ENCODE measurements at places on chromosomes 1 and 21.

- no peak for DNase-seq
Observed at GRCh38 chr1:52424813-52425212, 20.4 kb downstream of the PRPF38A start.

GRCh38 chr1:218867941-218868626 is 305.6 kb upstream of the LYPLAL1 start:
- DNase-seq, result no peak

DNA sequence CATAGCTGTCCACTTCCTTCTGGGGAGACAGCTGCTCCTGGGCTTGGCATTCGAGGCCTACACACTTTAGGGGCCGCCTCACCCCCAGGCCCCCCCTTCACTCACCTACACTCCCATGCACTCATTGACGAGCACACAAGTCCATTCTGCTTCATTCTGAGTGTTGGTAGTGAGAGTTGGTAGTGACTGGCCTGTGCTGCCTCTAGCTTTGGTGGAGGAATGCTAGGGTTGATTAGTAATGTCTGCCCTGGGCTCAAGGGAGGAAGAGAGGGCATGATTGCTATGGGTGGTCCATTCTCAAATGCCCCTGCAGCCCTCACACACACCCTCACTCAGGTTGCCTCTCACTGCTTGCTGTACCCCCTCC is 30.4 kb downstream of the TRIM11 start:
- no peak for DNase-seq

GRCh38 chr1:239483391-239483790 is 97.0 kb downstream of the CHRM3 start:
- DNase-seq, result no peak

DNA sequence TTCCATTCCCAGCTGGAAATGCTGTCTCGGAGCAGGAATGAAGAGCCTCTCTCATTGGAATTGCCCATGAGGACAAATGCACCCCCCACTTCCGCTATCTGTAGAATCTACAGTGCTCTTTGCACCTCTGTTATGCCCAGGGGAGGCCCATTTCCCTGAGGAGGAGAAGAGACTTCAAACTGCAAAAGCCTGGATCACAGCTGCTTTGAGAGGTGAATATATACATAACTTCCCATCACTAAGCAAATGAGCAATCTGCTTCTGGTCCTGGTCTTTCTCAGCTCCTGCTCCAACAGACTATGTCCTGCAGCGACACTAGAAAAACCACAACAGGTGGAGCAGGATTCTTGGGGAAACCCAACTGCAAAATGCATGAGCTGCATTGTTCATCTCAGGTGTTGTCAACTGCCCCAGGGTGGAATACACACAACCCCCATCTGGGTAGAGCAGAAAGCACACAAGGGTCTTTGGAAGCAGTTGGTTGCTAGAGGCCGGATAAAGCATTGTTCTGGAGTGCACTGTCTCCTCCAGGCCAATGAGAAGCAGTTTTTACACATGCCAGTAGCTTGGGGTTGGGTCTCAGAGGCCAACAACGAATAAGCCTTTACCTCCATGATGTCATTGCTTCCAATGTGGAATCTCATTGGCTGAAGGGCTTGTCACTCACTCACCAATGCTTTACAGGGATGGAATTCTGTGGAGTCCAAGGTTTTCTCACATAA is 67.7 kb upstream of the RAB4A start:
- DNase-seq, result peak; percentile 41

DNA sequence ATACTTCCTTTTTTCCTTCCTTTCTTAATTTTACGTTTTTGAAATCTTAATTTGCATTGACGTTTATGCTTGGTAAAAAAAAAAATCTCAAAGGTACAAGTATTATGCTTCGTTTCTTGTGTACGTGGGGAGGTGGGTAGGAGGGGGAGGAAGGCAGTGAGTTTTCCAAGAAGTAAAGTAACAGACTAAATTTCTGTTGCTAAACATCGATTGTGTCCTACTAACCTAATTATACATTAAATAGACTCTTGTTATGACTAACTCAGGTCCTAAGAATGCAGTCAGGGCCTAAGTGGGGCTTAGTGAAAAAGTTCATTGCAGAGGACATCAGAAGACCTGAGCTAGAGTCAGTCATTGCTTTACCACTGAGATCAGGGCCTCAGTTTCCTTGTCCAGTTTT is 17.5 kb downstream of the NEK7 start:
- peak; percentile 21 for DNase-seq

DNA sequence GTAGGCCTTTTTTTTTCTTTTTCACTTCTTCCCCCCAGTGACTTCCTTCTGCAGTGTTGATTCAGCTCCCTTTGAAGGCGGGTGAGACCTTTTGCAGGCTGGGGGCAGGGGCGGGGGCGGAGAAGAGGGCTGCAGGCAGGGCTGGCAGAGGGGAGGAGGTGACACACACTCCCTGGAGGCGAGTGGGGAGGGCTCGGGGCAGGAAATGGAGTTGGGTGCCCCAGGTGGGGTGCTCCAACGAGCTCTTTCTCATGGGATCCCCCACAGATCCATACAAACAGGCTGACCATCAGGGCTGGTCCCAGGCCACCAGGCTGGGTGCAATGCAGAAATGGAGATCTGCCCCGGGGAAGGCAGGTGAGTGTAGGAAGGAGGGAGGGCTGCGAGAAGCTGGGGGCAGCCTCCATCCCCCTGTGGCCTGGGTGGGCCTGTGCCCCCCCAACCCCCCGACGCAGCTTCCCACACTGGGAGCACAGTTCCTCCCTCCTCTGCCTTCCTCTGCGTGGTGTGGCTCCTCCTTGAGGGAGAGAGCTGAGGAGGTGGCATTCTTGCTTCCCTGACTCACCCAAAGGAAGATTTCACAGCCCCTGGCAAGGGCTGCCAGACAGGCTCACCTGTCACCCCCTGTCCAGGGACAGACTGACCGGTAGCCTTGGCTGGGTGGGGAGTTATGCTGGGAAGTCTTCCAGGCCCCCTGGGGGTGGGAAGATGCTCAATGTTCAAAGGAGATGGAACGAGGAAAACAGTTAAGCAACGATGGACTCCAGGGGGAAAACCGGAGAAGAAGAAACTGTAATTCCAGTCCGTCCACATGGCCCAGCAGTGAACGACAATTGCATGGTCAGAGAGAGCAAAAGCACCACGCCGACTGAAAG is 7.1 kb upstream of the ITGB2 start:
- DNase-seq, result peak; percentile 79

DNA sequence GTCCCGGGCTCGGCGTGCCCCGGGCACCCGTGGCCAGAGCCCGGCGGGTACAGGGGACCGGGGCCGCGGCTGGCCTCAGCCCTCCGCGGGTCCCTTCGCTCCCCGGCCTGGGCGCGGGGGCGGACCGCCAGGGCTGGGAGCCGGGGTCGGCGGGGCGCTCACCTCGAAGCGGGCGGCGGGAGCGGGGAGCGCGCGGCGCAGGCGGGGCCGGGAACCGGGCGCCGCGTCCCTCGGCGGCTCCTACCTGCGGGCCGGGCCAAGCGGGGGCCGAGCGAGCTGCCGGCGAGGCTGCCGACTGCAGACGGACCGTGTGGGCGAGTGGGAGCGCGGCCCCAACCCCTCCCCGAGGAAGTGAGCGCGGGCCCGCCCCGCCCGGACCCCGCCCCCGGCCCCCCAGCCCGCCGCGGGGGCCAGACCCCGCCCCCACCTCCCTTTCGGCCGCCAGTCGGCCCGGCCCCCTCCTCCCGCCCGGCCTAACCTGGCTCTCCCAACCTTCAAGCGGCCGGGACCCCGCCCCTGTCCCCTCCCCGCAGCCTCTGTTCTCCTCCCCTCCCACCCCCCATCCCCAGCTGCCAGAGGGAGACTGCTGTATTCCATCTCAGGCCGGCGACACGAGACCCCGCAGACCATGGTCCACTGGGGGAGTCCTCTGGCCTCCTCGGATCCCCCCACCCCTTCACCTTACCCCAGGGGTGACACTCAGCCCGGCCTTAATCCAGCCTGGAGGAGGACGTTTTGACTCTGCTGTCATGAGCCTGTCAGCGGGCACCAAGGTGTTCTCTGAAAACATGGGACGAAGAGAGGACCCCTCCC is at the start of gene FHL3:
Gene FHL3, minus strand, starts transcription at position 320 of the 813 bp plus-strand sequence. CDS start 6,102 bp downstream, outside the sequence.
- peak; percentile 36 for DNase-seq

- DNase-seq, result no peak
Observed at GRCh38 chr1:163361123-163361934, 39.6 kb downstream of the NUF2 start.

GRCh38 chr1:89889323-89889615 is 68.4 kb downstream of the LRRC8D start:
- DNase-seq, result no peak

- DNase-seq, result no peak
Observed at GRCh38 chr1:67294836-67295617, 12.6 kb upstream of the IL12RB2 start.

DNA sequence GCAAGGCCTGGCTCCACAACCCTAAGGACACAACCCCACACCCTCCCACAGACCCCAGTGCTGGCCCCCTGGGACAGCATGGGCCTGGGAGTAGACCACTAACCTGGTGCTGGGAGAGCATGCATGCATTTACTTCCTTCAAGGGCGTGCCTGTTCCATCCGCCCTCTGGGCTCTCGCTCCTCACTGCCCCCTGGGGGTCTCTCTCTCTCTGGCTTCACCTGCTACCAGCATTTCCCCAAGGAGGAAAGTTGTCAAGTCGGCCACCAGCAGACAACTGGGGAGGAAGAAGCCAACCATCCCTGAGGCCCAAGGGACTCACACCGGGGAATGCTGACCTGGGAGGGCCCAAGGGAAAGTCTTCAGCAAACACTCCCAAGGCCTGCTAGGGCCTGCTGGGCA is 6.5 kb downstream of the LRP8 start:
- no peak for DNase-seq

DNA sequence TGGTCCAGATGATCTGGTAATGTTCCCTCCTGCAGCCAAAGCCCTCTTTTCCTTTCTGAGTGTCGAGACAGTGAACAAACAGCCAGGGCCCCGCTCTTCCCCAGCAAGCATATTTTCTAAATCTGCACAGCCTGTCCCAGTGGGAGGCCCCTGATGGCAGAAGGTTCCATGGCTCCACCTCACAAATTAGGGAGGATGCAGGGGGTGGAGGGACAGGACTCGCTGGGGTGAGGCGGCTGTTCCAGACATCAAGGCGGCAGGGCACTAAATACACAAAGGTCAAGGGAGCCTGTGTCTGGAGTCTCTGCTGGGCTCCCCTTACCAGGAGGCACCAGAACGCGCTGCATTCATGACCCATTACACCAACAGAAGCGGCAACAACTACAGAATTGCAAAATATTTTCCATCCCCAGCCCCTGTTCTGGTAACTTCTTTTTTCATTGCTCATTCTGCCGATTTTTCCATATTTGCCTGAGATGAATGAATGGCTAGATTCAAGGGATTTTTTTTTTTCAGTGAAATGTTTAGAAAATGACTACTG is 27.0 kb upstream of the PRELP start:
- no peak for DNase-seq

DNA sequence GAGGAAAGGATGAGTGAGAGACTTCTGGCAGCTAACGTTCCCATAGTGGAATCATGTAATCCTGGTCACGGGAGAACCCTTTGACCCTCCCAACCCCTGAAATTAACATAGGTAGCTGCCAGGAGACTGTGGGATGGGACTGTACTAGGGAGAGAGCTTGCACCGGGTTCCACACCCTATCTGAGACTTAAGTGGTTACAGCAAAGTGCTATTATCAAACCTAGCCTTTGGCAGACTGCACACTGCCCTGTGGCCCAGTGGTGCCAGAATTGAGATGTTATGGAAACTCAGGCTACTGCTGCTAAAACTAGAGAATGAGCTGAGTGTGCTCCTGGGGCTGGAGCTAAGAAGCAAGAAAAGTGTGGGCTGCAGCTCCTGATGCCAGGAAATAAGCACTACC is 79.6 kb upstream of the PDC start:
- DNase-seq, result no peak

GRCh38 chr1:179124873-179125272 is 43.0 kb downstream of the TOR3A start:
- DNase-seq, result no peak

DNA sequence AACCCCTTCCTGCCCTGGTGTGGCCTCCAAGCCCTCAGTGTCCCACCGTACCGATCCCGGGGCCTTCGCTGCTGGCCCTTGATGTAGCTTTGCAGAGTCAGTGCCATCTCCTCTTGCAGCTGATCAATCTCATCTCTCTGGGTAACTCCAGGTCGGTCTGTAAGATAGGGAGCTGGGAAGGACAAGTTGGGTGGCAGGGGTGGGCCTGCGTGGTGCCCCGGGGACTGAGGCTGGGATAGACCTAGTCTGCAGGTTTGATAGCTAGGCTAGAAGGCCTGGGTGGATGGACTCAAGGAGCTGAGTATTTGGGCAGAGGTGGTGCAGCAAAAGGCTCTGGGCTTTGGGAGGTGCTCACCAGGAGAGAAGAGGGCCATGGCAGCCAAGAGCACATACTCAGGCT is 4.9 kb downstream of the TOMM40L start:
- no peak for DNase-seq

DNA sequence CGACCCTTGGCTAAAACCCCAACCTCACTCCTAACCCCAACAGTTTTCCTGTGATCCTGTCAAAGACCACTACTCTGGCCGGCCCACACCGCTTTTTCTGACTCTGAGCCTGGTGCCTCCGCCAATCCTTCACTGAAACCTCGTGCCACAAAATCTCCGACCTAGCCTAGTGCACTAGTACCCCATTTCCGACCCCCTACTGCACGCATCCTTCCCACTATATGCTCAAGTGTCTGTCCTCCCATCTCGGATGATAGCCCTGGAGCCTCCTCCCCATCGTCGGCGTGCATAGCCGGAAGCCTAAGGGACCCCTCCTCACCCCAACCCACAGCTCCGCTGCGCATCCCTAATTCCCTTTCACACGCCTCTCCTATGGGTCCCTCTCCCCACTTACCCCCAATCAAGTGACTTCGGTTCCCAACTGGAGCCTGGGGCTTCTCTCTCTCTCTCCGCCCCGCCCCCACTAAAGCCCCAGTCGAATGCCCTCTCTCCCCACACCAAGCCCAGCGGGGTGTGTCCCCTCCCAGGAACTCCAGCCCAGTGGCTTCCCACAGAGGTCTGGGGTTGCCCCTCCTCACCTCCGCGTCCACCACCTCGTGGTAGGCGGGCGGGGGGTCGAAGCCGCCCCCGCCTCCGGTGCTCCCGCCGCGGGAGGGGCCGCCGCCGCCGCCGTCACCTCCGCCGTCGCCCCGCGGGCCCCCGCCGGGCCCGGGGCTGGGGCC is 791 bp downstream of the USP24 start:
- no peak for DNase-seq
